ENCODE measurements at places on chromosomes 4 and X. TPM values are rescaled to one million over a fixed set of nuclear protein-coding genes. Genes with fewer than 3 reads are reported as not detected.

DNA sequence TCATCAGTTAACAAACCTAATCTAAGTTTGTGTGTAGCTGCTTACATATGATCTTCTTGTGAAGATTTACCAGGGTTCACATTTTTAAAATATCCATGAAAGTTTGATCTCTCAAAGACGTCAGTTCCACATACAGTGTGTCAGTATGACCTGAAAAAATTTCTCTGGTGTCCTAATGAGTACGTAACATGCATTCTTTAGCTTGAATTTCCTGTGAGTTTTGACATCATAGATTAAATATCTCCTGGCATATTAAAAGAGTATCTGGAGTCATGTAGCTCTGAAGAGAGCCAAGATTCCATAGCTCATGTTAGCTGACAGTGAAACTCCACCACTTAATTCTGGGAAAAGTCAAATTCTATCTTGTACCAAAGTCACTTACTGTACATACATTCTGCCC, 43.9 kb upstream of the PDLIM5 start:
- no peaks in the 10 kb centered on the region for H3K27me3 ChIP-seq
- 0 out of 2 replicates have a peak, but pooled peaks cover 4% of the 10 kb centered on the region for H3K4me1 ChIP-seq
- no peak overlapping the region for H3K4me3 ChIP-seq
- DNase-seq, result no peak
- no peak overlapping the region for H3K27ac ChIP-seq
- H3K36me3 ChIP-seq, result no peaks in the 10 kb centered on the region

DNA sequence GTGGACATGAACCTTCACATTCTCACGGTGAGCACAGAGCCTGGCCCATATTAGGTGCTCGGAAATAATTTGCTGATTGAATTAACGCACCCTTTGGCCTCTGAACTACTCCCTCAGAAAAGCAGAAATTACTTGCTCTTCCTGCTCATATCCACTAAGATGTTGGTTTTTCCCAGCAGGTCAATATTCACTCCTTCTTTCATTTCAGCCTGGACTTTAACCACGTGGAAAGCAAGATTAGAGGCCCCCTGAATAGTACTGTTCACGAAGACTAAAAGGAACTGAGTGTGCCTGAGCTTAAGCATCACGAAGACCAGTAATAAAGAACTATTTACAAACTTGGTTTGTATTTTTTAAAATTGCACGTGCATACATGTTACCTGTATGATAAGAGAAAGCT, 9.9 kb downstream of the MTNR1A start:
- no peak overlapping the region for H3K4me3 ChIP-seq
- peaks cover 18% of the 10 kb centered on the region for H3K27me3 ChIP-seq
- peaks cover 4% of the 10 kb centered on the region for H3K4me1 ChIP-seq
- DNase-seq, result no peak
- no peaks in the 10 kb centered on the region for H3K36me3 ChIP-seq
- H3K27ac ChIP-seq, result no peak overlapping the region

DNA sequence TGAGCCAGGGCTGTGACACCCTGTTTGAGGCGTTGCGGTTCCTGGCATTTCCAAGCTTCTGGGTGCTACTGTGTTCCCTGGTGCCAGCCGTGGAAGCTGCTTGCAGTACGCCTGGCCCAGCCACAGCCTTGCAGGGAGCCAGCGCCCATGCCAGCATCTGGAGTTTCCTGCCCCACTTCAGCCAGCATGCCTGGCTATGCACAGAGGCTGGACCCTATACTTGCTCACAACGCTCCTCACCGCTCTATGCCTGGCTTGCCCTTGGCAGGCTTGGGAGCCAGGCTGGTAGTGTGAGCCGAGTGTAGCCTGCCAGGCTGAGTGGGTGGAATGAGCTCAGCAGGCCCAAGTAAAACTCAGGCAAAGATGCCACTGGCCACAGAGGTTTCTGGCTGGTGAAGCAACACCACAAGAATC, 22.4 kb downstream of the PRRG1 start:
- H3K36me3 ChIP-seq, result no peaks in the 10 kb centered on the region
- no peaks in the 10 kb centered on the region for H3K4me1 ChIP-seq
- no peak overlapping the region for H3K27ac ChIP-seq
- no peak overlapping the region for H3K4me3 ChIP-seq
- no peak for DNase-seq

DNA sequence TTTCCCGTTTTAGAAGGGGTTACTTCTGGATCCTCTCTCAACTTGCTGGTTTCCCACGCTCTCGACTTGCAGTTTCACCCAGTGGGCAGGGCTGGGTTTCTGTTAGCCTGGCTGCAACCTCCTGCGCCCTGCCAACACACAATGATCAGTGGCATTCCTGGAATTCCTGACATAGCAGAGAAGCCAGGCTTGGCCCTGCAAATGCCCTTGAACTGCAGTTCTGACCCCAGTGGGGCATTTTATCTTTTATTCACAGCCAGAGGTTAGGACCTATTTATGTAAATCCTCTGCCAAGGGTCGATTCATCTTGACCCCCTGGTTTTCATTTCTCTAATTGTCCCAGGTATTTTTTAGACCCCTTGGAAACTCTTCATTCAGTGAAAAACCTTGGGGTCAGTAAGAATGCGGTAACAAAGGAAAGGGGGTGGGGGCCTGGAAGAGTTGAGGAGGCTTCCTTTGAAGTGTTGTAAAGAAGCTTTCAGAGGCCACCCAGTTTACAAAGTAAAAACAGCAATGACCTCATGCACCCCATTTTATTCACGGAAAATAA, 217.6 kb downstream of the ZNF674 start:
- H3K4me1 ChIP-seq, result no peaks in the 10 kb centered on the region
- DNase-seq, result no peak
- H3K36me3 ChIP-seq, result no peaks in the 10 kb centered on the region
- no peak overlapping the region for H3K27ac ChIP-seq
- H3K4me3 ChIP-seq, result no peak overlapping the region

GRCh38 chr4:144384408-144384807, 243.9 kb upstream of the GYPA start:
- no peaks in the 10 kb centered on the region for H3K4me1 ChIP-seq
- no peak overlapping the region for H3K4me3 ChIP-seq
- no peak for DNase-seq
- no peak overlapping the region for H3K27ac ChIP-seq
- H3K36me3 ChIP-seq, result no peaks in the 10 kb centered on the region

GRCh38 chr4:98555798-98556445, 102.5 kb downstream of the TSPAN5 start:
- no peaks in the 10 kb centered on the region for H3K27me3 ChIP-seq
- no peak overlapping the region for H3K27ac ChIP-seq
- no peak for DNase-seq
- no peaks in the 10 kb centered on the region for H3K4me1 ChIP-seq
- H3K4me3 ChIP-seq, result no peak overlapping the region
- H3K36me3 ChIP-seq, result no peaks in the 10 kb centered on the region

DNA sequence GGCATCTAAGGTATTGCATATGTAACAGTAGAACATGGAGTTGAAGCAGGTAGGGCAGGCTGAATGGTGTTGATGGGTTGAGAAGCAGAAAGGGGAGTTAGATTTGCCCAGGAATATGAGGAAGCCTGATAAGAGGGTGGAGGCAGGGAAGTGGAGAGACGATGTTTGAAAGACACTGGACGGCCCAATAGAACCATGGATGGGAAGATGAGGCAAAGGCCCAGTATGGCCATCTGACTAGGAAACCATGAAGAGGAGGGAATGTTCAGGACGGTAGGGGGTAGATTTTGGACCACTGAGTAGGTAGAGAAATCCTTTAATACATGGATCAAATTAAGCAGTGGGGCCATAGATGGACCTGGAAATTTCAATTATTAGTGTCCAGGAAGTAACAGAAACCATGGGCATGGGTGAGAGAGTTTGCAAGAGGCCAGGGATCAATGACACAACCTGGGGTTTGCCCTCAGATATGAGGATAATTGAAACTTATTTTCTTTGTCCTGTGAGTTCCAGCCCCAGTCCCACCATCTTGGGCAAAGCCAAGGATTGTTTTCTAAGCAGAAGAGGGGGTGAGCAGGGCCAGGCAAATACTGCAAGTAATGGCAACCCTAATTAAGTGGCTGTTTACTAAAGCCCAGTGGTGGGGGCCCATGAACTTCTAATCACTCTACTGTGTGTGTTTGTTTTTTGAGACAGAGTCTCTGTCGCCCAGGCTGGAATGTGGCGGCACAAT, 2.5 kb upstream of the USP11 start:
- no peak overlapping the region for H3K27ac ChIP-seq
- DNase-seq, result no peak
- no peak overlapping the region for H3K4me3 ChIP-seq
- H3K4me1 ChIP-seq, result peaks cover 6% of the 10 kb centered on the region
- H3K27me3 ChIP-seq, result no peaks in the 10 kb centered on the region

DNA sequence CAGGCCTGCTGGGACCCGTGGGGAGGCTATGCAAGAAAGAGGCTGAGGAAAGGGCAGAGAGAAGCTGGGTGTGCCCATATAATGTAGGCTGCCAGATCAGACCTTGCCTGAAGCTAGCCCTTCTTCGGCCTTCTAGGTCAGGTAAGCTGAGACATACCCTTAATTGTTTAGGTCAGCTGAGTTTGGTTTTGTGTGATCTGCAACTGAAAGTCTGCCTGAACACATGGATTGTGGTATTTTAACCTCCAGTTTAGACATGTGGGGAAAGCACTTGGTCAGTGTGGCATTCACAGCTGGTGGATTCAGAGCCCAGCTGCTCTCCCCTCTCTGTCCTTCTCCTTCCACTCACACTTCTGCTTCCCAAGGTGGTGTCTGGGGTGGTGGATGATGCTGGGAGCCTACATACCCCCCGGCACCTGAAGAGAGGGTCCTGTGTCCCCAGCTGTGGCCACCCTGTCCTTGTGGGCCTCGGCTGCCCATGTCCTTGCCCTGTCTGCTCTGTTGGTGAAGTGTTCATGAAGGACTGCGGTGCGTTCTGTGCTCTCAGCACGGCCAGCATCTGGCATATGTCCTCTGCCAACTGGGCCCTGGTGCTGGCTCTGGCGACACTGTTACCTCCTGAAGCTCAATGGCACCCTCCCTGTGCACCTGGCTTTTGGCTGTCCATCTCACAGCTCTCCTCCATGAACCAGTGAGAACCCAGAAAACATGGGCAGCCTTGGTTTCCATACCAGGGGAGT, 82.1 kb downstream of the NAT8L start:
- no peak for DNase-seq
- no peak overlapping the region for H3K27ac ChIP-seq
- H3K36me3 ChIP-seq, result no peaks in the 10 kb centered on the region
- no peak overlapping the region for H3K4me3 ChIP-seq
- peaks cover 9% of the 10 kb centered on the region for H3K27me3 ChIP-seq

- no peak overlapping the region for H3K4me3 ChIP-seq
- no peak for DNase-seq
- no peaks in the 10 kb centered on the region for H3K4me1 ChIP-seq
- no peaks in the 10 kb centered on the region for H3K36me3 ChIP-seq
- no peak overlapping the region for H3K27ac ChIP-seq
Observed at GRCh38 chr4:26687728-26688127, 103.8 kb downstream of the TBC1D19 start.

- no peak overlapping the region for H3K4me3 ChIP-seq
- no peak for DNase-seq
- no peaks in the 10 kb centered on the region for H3K36me3 ChIP-seq
Observed at GRCh38 chr4:93092765-93093164, 735.8 kb upstream of the ATOH1 start.

DNA sequence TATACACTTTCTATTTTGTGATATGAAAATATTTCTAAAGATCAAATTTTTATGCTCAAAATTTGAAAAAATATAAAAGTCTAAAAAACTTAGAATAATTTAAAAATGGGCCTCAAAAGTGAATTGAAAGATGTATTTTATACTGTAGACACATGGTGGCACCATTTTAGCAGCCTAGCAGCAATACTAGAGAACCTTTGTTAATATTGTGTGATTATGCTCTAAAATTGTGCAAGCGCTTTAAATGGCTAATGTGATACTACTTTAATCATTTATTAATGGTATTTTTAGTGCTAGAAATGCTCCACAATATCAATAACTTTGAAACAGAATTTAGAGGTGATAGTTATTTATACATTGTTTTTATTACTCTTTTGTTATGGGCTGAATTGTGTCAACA, 3.7 kb upstream of the GUF1 start:
- H3K27me3 ChIP-seq, result no peaks in the 10 kb centered on the region
- DNase-seq, result no peak
- no peak overlapping the region for H3K4me3 ChIP-seq
- no peaks in the 10 kb centered on the region for H3K36me3 ChIP-seq

DNA sequence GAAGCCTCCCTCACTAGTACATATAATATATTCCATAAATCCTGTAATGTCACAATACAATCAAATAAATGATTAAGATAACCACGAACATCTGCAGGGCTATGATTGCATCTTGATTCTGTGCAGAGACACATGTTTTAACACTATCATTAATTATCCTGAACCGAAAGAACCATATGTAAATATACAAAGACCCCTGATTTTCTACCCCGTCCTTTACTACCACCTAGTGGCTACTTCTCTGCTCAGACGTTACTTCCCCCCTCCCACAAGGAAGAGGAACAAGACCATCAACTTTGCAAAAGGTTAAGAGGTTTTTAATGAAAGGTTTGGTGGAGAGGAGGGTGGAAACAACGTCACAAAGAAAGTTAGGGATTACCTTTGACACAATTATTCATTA, 134.0 kb downstream of the COL4A6 start:
- peak; percentile 21 for DNase-seq
- no peak overlapping the region for H3K4me3 ChIP-seq
- no peaks in the 10 kb centered on the region for H3K27me3 ChIP-seq
- no peaks in the 10 kb centered on the region for H3K4me1 ChIP-seq

GRCh38 chr4:173371292-173372192, 788 bp downstream of the SAP30 start:
- H3K4me3 ChIP-seq, result peak overlapping the region; percentile 81
- H3K27me3 ChIP-seq, result no peaks in the 10 kb centered on the region
- H3K4me1 ChIP-seq, result peaks cover 6% of the 10 kb centered on the region
- H3K36me3 ChIP-seq, result peaks cover 22% of the 10 kb centered on the region
- peak overlapping the region; percentile 69 for H3K27ac ChIP-seq
- peak; percentile 65 for DNase-seq

The IL15 gene
- 0.76 TPM for total RNA-seq

The UCP1 gene
- total RNA-seq, result not detected

The LDB2 gene
- 0.36 TPM for total RNA-seq

The CAPN6 gene
- not detected for total RNA-seq

The DCLK2 gene
- not detected for total RNA-seq

The FAM241A gene
- total RNA-seq, result 5.0 TPM
